ENCODE measurements at places on chromosomes 4 and X.

DNA sequence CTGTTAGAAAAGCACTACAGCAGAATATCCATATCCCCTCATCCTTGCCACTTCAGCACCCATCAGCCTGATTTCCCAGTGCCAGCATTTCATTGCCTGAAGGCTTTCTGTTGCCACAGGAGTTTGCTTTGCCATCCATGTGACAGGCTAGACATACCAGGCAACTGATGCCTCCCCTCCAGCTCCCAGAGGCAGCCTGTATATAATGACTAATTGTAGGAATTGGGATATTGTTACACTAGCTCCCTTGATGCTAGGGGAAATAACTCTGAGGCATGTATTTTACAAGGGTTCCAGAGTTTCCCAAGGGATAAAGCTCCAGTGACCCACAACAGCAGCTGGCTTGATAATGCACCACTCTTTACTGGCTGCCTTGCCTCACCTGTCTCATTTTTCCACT is 608.0 kb upstream of the FTHL17 start:
- no peak for DNase-seq

GRCh38 chrX:40688929-40689328 is 41.6 kb upstream of the CXorf38 start:
- no peak for DNase-seq

DNA sequence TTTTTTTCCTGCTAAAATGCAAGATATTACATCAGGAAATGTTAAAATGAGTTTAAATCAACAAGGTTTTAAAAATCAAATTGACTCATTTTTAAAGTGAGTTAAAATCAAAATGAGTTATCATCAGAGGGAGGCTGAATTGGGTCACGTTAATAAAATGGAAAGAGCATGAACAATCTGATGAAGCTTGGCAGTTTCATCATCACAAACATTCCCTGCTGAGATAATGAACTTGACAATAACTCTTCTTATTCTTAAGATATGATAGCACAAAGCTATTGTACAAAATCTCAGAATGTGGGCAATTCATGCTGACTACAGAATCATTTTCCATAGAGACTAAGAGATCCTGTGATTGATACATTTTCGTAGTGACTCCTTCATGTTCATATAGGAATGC is 1086.7 kb downstream of the STIM2 start:
- DNase-seq, result no peak

DNA sequence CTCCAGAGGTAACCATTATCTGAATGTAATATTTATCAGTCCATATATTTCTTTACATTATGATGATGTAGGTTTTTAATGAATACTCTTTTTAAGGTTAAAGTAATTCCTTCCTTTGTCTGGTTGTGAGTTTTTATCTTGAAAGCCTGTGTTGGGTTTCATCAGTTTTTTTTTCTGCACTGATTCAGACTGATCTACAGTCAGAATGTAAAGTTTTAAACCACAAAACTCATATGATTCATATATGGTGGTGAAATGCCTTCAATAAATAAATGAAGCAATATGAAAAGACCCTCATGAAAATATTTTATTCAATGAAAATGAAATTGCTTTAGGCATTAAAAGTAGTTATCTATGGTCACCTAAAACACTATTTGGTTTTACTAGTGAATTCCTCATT is 47.1 kb downstream of the SORBS2 start:
- no peak for DNase-seq

DNA sequence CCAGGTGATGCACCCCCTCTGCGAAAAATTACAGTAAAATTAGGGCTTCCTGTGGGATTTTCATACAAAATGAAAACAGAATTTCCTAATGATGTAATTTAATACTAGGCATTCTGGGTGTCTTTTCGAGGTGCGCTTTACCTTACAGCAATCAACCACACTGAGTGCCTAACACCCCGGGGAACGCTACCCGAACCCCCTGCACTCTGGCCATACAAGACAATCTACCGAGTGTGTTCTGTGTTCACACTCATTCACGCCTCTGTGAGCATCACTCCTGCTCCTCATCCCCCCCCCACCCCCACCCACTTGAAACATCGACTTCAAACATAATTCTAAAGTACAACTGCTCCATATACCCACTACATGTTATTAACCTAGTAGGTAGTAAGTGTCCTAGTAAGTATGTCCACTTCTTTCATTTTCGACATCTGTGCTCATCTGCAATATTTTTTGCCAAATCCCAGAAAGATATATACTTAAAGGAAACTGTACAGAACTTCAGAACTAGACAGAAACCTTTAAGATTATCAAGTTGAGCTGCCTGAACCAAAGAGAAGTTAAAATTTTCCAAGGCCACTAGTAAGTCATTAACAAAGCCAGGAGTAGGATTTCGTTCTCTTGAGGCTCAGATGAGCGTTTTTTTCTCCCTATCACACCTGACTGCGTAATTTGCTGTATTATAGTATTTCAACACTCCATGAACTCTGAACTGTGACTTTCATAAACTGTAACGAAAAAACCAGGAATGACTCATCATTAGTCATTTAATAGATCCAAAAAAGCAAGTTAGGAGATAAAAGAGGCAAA is 80.0 kb downstream of the FAT1 start:
- DNase-seq, result no peak

DNA sequence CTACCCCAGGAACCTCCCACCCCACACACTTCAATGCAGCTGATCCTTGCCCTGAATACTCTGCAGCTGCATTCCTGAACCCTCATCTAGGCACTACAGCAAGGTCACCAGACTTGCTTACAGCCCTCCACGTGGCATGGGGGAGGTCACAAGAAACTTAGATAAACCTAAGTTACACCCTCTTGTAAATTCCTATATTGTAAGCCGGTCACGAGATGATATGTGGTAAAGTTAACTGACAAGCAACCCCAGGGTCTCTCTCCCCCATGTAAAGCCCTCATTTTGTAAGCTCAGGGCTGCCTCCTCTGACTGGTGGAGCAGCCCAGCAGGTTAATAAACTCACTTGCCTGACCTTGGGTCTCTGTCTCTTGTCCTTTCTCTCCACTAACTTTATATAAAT is 570.7 kb downstream of the PCDH7 start:
- DNase-seq, result no peak

GRCh38 chr4:126081336-126081735 is 766.6 kb downstream of the FAT4 start:
- DNase-seq, result no peak

GRCh38 chr4:182089326-182089725 is 153.9 kb upstream of the TENM3 start:
- DNase-seq, result no peak

DNA sequence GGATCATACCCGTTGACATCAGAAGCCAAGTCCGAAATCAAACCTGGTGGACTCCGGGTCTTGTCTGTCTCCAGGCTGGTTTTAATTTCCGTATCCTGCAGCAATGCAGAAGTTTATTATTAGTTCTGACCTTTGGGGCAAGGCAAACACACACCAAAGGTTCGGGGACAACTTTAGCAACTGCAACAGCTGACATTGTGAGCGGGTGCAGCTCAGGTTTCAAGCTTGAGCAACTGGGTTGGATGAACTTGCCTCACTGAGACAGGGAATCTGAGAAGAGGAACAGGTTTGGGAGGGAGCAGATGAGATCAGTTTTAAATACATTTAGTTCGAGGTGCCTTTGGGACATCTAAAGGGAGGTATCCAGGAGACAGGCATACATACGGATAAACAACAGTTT is 110.7 kb downstream of the GNL3L start:
- DNase-seq, result no peak

DNA sequence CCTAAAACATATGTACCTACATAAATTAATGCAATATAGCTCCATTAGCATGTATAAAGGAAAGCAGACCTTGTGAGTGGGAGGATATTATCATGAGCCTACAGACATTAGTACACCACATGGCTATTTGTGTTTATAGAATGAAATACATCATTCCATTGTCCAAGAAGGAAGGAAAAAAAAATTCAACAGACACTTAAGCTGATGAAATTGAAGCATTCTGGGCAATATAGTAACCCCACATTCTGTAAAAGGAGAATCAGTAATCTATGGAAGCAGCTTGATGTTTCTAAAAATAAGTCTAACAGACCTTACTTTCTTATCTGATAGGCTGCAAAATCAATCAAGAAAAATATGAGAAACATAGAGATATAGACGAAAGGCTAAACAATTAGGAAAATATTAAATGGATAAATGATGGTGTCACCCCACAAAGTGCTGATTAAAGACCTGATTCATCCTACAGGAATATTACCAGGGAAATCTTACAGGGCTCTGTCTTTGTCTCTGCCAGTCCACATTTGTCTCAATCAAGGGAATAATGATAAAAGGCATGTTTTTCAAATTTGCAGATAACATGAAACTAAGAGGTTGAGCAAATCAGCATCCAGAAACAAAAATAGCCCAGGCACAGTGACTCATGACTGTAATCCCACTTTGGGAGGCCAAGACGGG is 76.8 kb downstream of the COMMD8 start:
- no peak for DNase-seq

DNA sequence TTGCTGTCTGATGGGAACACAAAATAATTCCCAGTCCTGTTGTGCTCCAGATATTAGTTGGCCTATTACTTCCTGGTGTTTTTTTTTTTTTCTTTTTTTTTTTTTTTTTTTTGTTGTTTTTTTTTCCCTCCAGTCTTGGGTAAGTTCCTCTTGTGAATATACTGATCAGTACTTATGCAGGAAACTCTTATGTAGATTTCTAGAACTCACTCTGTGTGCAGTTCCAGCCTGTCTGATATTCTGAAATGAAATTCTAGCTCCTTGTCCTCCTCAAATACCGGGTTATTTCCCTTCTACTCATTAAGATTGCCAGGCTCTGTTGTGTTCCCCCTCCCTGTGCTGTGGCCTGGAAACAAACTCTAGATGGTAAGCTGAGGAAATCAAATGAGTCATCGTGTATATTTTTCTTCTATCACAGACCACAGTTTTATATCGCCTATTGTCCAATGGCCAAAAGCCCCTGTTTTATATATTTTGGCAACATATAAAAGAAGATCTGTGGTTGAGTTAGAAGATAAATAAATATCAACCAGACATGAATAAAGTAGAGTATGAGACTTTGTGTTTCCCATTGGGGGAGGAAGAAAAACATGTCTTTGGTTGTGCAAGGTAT is 124.3 kb upstream of the UGT8 start:
- no peak for DNase-seq

- no peak for DNase-seq
These were observed 240.0 kb downstream of the BCOR start for GRCh38 chrX:39857780-39858179.

GRCh38 chr4:114420069-114420468 is 178.5 kb upstream of the UGT8 start:
- no peak for DNase-seq

DNA sequence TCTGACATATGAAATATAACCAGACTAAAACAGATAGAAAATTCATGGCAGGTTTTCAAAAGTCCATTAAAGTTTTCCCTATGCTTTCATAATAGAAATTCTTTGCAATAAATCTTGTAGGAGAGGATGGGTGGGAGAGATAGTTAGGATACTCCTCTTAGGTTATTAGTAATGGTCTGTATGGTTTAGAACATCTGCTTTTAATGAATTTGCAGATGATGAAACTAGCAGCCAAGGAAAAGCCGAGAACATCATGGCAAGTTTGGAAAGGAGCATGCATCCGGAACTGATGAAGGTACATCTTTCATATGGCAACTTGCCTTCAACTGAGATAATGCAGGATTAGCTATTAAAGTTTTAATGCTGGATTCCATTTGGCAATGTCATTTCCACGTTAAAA is 70.7 kb downstream of the DOCK11 start:
- DNase-seq, result no peak

GRCh38 chr4:153529646-153530045 is 63.5 kb downstream of the TMEM131L start:
- no peak for DNase-seq

GRCh38 chr4:84412062-84412461 is 87.0 kb downstream of the NKX6-1 start:
- DNase-seq, result no peak

GRCh38 chrX:16654093-16654492 is 4.1 kb downstream of the S100G start:
- no peak for DNase-seq

DNA sequence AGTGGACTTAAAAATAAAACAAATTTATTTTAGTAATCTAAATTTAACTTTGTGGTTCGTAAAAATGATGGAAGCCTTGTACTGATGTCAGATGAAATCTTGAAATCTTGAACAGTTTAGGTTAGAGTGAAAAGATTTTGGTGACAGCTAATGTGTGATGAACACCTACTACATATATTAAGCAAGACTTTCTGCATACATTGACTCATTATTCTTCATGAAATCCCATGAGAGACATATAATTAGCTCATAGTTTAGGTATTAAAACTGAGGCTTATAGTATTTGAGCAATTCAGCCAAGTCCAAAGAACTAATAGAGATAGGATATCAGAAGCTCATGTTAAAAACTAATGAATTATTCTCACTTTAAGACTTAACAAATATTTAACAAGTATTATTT is 66.9 kb upstream of the PCDH7 start:
- no peak for DNase-seq

DNA sequence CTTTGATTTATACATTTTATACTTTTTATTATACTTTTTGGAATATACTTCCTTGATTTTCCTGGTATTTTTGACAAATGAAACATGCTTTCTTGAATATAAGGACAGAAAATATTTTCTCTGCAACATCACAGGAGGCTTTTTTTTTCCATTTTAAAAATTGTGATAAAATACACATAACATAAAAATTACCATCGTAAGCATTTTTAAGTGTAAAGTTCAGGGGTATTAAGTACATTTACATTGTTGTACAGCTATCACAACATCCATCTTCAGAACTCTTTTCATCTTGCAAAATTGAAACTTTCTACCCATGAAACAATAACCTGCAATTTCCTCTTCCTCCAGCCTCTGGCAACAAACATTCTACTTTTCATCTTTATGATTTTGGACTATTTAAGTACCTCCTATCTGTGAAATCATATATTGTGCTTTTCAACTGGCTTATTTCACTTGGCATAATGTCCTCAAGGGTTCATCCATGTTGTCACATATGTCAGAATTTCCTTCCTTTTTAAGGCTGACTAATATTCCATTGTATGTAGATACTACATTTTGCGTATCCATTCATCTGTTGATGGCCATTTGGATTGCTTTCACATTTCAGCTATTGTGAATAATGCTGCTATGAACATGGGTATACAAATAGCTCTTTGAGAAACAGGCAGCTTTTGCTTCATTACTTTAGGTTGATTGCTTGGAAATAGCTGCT is 412.6 kb downstream of the RAPGEF2 start:
- DNase-seq, result no peak

DNA sequence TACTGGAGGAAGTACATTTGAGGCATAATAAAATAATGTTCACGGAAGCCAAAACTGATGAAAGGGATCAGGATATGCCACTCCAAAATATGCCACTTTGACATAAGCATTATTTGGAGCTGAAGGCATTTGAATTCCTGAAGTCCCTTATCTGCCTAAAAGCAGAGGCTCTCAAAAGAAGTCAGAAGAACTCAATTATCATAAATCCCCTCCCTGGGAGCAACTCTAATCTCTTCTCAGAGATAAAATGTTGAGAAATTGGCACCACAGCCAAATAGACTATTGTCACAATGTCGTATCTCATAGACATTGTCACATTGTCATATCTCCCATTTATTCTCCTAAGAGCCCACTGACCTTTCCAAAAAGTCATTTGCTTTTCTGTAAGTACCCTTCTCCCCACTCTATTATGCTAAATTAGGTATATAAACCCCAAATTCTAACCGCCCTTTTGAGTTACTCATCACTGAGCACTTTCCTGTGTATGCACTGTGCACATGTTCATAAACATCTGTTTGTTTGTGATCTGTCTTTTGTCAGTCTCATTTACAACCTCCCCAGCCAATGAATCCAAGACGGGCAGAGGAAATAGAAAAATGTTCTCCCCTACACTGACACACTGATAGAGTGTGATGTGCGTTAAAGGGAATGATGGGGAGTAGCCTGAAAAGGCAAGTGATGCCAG is 78.5 kb upstream of the NAF1 start:
- DNase-seq, result no peak

GRCh38 chr4:142413485-142413884 is 432.6 kb downstream of the INPP4B start:
- DNase-seq, result no peak

All from cerebellum (tissue), 4 donors.